ENCODE measurements at places on chromosomes 5 and 9.

GRCh38 chr9:91116211-91116610, 245.5 kb downstream of the AUH start:
- no peak for DNase-seq

DNA sequence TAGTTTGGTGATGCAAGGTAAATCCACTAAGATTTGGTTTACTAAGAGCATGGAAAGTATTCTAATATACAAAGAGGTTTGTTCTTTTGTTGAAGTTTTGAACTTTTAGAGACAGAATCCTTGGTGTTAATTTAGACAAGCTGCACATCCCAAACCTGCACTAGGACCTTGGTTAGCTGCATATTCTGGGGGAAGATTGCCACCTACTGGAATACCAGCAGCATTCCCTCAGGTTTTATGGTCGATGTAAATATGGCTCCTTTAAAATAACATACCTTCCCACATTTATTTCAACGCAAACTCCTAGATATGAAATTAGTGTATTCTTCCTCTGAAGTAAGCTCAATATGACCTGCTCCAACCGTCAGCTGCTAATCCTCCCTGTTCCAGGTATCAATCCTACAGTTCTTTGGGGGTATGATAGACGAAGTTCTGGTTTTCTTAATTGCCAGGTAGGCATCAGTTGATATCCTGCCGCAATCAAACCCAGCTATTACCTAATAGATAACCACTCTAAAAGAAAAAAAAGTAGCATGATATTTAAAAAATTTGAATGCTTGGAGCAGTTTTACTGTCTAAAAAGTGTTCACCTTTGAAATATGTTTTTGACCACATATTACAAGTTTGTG, 624.1 kb downstream of the ISL1 start:
- DNase-seq = no peak

DNA sequence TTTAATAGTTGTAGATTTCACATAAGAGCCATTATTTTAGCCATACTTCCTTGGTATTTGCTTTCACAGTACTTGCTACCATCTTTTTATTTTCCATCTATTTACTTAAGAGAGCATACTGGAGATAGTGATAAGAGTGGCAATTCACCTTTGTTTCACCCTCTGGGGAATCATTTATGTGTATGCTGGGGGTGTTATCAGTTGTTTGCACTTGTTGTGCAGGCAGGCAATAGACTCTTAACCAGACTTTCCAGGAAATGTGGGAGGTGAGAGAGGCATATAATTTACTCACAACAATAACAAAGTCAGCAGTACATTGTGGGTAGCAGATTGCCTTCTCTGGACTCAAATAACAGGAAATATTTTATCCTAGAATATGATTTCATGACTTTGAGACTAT, 1018.3 kb downstream of the CDH12 start:
- no peak for DNase-seq

- DNase-seq = no peak
Measured at GRCh38 chr9:76651119-76651705, 113.0 kb upstream of the PCA3 start.

GRCh38 chr9:76086539-76086938, 196.1 kb downstream of the PCSK5 start:
- no peak for DNase-seq
